Cortex of kidney (tissue), 1 donor: ENCODE measurements at places on chromosomes 3 and 15.

DNA sequence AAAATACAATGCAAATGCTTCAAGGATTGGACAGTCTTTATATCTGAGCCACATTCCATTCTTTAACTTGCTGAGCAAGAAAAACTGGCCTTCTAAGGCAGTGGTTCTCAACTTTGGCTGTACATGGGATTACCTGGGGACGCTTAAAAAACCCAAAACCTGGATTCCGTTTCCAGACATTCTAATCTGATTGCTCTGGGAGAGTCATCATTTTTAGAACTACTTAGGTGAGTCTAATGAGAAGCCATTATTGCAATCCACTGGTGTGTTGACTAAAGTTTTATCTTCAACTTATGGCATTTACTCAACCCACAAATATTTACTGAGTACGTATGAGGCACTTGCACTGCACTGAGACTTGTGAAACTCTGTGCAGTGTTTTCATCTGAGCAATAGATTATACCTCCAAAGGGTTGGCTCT is 195.7 kb upstream of the ATP11B start:
- DNase-seq = no peak

DNA sequence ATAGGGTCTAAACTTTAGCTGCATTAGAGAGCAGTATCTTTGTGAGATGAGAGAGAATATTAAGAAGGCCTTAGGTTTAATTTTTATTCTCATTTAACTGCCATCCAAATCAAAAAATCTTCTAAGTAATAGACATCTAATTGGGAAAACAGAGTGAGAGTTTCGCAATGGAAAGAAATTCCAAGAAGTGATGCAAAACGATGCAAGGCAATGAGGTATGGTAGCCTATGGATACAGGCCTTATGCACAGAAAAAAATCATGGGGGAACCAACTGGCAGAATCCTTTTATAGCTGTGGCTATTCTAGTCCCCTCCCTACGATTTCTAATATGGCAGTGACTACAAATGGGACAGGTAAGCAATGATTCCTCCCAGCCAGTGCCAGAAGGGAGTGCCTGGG is 225.9 kb downstream of the GREM1 start:
- DNase-seq = no peak

DNA sequence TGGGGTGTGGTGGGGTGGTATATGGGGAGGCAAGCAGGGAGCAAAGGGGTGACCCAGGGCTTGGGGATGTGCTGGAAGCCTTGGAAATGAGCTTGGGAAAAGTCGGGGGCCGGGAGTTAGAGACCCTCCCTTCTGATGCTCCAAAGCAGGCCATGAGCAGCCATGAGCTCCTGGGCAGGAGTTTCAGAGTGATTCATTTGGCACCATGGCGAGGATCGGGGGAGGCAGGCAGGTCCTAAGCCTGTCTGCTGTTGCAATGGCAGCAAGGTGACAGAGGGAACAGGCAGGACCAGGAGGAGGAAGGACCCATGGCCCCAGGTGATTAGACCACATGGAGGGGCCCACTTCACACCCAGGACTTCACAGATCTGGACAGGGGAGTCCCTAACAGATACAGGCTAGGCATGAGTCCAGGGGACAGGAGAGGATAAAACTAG is 21.3 kb downstream of the RGMA start:
- no peak for DNase-seq

GRCh38 chr3:7915356-7915755 is 586.3 kb upstream of the LMCD1 start:
- DNase-seq = no peak

GRCh38 chr15:40471105-40471807 is 472 bp downstream of the CHST14 start:
- no peak for DNase-seq

- no peak for DNase-seq
These were observed 77.2 kb downstream of the IL12A start for GRCh38 chr3:160065786-160066185.

- DNase-seq = no peak
These were observed 403.8 kb upstream of the ADAMTS9 start for GRCh38 chr3:65091565-65091964.

GRCh38 chr3:123781138-123781537 is 103.0 kb downstream of the MYLK start:
- no peak for DNase-seq

GRCh38 chr3:197478746-197479668 is 76.8 kb downstream of the BDH1 start:
- DNase-seq = no peak

DNA sequence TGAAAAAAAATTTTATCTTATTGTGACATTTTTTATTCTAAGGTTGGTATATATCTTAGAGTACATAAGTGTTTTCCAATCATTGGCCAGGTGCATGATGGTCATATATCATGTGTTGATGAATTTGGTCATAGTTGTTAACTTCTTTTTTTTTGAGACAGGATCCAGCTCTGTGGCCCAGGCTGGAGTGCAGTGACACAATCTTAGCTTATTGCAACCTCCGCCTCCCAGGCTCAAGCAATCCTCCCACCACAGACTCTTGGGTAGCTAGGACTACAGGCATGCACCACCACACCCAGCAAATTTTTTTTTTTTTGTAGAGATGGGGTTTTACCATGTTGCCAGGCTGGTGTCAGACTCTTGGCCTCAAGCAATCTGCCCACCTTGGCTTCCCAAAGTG is 44.0 kb downstream of the PCCB start:
- no peak for DNase-seq

DNA sequence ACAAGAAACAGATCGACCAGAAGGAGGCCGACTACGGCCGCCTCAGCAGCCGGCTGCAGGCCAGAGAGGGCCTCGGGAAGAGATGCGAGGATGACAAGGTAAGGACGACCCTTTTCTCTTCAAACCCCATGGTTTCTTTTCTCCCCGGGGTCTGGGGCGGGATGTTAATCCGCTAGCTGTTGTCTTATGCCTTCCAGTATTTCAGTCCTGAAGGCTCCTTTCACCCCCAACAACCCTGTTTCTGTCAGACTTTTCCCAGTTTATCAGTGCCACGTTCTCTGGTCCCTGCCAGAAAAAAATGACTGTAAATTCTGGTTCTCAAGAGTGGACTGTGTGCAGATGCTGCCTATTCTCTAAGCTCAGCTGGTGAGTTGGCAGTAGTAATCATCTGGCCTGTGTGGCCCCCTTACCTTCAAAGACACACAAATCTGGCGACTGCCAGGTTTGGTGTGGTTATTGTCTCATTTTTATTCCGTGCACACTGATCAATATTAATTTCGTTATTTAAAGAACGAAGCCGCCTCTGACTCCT is 806 bp downstream of the GOLM2 start:
- DNase-seq = no peak

GRCh38 chr3:124837730-124838186 is 49.4 kb downstream of the ITGB5 start:
- DNase-seq = no peak

- DNase-seq = no peak
These were observed 22.2 kb downstream of the SUCNR1 start for GRCh38 chr3:151895478-151896241.

DNA sequence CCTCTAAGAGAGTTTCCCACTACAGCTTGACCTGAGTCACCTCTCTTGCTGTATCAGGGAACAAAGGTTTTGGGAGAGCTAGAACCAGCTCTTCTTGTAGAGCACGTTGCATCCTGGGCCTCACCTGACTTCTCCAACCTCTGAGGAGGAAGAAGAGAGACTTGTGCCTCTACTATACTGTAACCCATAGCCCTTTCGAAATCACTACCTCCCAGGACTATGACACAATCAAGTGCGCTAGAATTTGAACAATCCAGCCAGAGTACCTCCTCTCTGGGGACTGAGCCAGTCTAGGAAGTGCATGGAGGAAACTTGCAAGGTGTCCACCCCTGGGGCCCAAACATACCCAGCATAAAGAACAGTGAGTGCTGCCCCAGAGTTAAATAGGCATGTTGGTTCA is 192.8 kb upstream of the BHLHE40 start:
- no peak for DNase-seq

DNA sequence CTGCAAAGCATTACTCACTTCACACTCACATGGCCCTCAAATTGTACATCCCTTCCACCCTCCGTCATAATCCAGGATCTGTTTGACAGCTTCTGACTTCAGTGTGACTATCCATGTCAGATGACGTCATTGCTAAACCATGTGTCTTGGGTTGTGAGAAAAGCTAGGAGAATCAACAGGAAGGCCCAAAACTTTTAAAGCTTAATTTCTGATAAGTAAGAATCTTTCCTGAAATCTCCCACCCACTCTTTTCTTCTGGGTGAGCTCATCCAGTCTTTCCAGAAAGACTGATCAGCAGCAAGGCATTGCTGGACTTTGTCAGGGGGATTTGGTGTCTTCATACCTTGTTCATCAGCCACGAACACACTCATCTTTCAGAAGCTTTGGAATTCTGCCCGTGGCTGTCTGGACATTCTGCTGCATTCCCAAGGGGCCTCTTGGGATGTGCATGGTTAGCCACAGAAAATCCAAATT is 11.5 kb upstream of the LMCD1 start:
- DNase-seq = no peak

DNA sequence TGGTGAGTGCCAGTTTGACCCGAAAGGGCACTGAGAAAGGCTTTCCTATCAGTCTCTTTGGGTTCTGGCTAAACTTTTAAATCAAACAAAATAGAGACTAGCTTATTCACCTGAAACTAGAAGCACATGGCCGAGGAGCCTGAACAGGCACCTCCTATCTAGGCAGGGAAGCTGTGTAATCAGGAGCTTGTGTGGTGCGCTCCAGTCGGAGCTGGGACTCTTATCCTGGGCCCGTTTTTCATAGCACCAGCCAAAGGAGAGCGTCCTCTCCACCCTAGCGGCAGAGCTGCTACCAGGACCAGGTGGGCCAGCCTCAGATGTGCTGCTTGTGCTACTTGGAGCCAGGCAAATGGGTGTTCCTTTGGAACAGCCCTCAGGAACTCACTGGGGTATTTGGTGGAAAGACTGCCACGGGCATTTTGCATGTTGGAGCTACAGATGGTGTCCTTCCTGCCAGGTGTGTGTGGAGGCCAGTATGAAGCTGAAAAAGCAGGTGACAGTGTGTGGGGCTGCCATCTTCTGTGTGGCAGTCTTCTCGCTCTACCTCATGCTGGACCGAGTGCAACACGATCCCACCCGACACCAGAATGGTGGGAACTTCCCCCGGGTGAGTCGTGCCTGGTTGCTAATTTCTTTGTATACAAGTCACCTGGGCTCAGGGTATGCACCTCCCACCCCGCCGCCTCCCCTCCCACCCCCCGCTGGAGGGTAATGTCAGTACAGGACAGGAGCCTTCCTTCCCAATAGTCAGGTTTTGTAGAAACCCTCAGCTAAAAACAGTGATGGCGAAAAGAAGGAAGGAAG is 833 bp downstream of the MAN2A2 start:
- DNase-seq = no peak

DNA sequence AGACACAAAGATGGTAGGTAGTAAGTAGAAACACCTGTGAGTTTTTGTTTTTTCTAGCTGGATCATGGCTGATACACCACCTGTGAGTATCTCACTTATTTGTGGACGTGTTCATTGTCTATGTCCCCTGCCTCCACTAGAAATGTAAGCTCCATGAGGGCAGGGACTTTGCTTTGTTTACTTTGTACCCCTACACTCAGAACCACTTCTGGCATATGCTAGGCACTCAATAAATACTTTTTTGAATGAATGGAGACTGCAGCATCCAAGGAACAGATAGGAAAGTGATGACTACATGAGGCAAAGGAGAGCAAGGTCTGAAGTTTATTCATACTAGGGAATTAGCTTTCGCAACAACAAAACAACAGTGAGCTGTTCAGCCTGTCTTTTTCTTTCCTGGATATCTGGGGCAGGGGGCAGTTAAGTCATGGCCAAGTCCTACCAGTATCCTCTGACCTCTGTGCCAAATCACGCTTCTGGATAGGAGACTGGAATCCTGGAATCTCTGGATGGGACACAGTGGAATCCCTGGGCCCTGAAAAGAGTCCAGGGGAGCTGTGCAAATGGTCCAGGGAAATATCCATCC is 11.6 kb upstream of the EPB42 start:
- no peak for DNase-seq

GRCh38 chr15:38454696-38455090 is 766 bp downstream of the FAM98B start:
- no peak for DNase-seq
